SK-N-MC (cell line): ENCODE measurements at places on chromosomes 13 and 19.

GRCh38 chr19:46875234-46875633 is 14.4 kb downstream of the ARHGAP35 start:
- no peak for DNase-seq

DNA sequence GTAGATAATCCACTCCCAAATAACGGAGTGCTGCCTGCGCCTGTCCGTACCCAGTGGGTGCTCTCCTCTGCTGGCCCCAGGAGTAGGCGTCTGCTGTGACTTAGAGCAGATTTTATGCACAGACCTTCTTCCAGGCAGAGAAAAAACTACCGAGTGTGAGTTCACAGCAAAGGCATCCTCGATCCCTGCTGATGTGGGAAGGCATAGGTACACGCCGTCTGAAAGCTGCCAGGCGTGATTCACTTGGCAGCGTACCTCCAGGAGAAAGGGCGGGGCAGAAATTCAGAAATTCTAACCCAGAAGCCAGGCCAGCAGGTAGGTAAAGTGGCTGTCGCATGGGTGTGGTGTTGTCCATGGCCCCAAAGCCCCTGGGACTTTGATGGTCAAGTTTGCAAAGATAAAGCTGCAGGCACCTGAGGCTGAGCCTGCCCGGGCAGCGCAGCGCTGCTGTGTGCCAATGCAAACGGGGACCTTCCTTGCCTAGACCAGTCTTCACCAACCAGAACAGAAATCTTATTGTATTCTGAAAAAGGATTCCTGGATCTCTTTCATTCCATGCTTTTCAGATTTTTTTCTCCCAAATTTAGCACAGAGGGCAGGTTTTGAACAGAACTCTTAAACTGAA is 36.3 kb downstream of the COL4A2 start:
- DNase-seq = no peak

GRCh38 chr19:39196860-39197562 is at the start of gene NCCRP1:
NCCRP1 (plus strand) TSS chr19:39196964; CDS start chr19:39196983, 19 bp downstream.
- DNase-seq = no peak

DNA sequence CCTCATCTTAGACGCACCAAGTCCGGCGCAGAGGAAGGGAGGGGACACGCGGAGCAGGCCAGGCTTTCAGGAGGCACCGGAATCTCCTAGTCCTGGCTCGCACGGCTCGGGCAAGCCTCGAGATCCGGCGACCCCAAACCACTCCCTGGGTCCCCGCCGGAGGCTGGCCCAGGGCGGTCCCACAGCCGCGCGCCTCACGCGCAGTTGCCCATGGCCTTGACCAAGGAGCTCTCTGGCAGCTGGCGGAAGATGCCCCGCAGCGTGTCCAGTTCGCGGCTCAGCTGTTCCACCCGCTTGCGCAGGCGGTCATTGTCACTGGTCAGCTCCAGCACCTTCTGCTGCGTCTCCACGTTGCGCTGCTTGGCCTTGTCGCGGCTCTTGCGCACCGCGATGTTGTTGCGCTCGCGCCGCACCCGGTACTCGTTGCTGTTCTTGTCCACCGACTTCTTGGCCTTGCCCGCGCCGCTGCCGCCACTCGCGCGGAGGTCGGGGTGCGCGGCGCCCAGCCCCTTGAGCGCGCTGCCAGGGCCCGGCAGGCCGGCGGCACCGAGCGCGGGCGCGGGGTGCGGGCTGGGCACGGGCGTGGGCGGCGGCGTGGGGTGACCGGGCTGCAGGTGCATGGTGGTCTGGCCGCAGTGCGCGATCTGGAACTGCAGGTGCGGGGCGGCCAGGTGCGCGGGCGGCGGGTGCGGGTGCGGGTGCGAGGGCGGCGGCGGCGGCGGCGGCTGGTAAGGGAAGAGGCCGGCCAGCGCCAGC is 1.0 kb downstream of the CEBPA start:
- no peak for DNase-seq

DNA sequence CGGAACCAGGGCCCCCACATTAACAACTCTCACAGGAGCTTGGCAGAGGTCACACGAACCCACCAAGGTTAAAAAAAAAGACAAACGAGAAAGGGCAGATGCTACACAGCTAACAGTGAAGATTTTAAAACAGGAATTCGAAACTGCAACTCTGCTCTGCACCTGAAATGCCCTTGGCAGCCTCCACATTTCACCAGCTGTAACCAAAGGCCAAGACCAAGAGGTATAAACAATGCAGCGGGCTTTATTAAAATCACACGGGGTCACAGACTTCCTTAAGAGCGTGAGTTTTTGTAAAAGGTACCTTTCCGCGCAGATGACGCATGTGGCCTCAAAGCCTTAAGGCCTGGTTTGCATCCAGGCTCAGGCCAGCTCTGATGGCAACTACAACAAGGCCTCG is 88.2 kb downstream of the STK24 start:
- DNase-seq = no peak

DNA sequence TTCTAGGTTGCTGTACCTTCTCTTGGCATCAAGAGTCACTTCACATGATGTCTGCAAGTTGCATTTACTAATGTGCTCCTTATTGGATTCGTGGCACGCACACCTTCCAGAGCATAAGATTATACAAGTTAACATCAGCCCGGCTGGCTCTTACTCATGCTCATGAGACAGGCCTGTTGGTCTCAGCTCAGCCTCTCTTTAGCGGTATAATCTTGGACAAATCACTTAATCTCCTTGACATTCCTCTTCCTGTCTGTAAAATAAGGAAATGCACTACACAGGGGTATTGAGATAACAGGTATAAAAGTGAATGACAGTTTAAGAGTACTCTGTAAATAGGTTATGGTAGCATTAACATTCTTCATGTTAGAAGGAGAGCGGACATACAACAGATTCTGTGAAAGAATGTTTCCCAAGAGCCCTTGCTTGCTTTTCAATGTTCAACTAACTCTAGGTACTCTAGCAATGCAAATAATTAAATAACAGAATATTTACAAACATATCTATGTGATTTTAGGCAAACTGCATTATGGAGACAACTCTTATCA is 181.1 kb downstream of the FGF14 start:
- DNase-seq = no peak

- no peak for DNase-seq
Measured at GRCh38 chr13:36084131-36084530, 47.1 kb downstream of the DCLK1 start.

GRCh38 chr19:720345-721160 is 11.8 kb downstream of the PALM start:
- no peak for DNase-seq

DNA sequence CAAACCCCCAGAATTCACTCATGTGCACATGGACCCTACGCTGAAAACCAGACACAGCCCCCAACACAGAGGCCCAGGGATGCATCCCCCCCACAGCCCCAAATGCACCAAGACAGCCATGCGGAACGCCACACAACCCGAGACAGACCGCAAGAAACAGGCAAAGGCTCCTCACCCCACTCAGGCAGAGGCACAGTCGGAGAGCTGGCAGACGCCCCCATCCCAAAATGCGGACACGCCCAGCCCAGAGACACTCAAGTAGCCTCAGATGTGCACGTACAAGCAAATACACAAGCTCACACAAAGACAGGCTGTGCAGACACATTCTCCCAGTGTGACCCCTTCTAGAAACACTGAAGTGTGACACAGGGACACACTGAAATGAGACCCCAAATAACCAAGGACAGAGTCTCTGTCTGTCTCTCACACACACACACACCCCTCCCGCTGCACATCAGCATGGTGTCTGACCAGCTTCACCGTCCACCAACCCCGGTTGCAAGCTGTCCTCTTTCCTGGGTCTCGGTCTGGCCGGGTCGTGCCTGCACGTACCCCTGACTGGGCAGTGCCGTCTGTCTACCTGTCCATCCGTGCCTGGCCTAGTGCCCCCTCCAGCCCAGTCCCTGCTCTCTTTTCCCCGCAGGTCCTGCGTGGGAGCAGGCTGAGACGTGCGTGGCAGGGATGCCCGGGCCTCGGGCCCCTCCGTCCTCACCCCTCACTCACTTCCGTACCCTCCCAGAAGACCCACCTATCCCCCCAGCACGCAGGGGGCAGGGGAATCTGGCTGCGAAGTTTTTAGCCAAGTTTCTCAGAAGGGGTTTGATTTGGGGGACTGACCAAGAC is 16.1 kb downstream of the ERFL start:
- no peak for DNase-seq

- DNase-seq = no peak
Measured at GRCh38 chr19:3129112-3129511, 6.7 kb upstream of the GNA15 start.
